AG08395 (cell line): ENCODE measurements at places on chromosomes 3 and 15.

DNA sequence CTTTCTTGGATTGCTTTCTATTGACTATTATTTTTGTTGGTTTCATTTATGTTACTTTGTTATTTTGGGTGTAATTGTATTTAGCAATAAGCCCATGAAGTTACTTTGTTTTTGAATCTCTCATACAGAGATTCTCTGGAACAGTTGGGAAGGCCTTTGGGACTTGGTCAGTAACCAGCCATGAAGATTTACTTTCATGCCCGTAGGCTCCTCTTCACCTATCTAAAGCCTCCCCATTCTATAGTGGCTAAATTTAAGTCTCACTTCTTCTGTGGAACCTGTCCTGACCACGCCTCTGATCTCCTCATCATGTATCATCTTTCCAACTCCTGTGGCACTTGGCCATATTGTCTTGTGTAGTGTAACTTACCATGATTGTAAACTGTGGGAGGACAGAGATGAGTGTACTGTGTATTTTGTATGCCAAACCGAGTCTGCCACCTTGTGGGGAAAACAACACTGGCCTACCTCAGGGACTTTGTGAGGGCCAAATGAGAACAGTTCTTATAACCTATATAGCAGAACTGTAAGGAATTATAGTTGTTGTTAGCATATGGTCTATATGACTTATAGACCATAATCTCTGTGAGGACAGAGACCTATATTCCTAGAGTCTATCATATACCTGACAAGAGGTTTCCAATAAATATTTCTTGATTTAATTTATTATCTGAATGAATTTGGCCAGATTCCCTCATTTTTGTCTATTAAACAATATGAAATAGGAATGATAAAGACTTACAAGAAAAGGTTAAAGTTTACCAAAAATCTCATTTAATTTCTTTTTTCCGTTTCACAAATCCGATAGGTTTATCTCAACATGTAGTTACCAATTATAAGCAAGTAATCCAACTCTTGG lies 75.0 kb downstream of the STARD9 start:
- peak; percentile 88 for DNase-seq

DNA sequence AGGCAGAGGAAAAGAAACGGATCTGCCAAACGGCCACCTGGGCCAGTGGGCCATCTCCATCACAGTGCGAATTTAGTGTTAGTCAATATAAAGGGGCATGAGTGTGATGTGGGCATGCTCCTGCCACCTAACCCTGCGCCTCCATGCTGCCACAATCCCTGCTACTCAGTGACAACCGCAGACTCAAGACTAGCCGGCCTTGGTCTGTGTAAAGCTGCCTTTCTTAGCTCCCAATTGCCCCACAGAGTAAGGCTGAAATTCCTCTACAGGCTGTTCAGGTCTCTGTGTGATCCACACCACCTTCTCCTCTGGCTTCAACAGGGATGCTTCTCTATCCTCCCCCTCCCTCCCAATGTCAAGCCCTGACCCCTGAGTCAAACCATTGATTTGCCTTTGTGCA lies 269.7 kb downstream of the XXYLT1 start:
- DNase-seq = no peak

GRCh38 chr3:25603703-25604102 lies 61.0 kb downstream of the TOP2B start:
- DNase-seq = no peak

DNA sequence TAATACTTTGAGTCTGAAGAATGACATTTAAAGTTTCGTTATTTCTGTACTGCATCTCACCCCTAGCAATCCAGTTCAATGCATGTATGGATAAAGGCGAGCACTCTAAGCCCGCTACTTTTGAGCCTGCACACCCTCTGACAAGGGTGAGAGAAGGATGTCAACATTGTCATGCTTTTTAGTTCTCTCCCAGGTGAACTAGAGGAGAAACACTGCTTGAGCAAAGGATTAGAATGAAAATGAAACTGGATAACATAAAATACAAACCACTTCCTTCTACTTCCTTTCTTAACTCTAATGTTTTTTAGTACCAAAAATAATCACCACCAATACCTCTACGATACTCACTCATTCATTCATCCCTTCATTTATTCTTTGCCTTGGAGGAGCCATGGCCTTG lies 588.7 kb upstream of the NR2F2 start:
- DNase-seq = no peak

- no peak for DNase-seq
Measured at GRCh38 chr3:46334741-46335478, 19.0 kb upstream of the CCR2 start.

- no peak for DNase-seq
Measured at GRCh38 chr3:44974416-44974815, 1.6 kb downstream of the ZDHHC3 start.

- DNase-seq = no peak
Measured at GRCh38 chr3:100117093-100117492, 2.8 kb upstream of the FILIP1L start.

GRCh38 chr3:62248734-62249483 lies 124.4 kb downstream of the FEZF2 start:
- DNase-seq = no peak

DNA sequence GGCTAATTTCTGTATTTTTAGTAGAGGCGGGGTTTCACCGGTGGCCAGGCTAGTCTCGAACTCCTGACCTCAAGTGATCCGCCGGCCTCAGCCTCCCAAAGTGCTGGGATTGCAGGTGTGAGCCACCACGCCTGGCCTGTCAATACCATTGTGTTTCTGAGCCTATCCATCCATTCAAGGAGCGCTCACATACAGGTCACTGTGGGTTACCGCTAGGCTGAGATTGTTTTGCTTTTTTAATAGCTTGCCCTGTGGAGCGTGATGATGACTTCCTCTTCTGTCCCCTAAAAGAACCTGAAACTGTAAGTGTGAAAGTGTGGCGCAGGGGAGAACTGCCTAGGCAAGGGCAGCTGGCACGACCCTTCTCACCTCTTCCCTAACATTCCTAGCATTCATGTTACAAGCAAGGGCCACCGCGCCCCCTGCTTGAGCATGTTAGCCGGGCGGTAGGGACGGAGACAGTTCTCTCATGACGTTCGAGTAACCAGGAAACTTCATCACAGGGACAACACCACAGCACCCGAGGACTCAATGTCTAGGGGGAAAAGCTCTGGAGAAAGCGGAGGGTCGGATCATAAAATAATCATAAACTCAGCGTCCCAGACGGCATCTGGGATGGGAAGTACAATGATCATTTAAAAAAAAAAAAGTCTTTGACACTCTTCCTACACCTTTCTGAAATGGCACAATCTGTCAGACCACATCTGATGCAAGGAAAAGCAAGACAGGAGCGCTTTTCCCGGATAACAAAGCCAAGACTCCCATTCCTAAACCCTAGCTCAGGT lies 790 bp downstream of the LAMP3 start:
- DNase-seq = no peak
